ENCODE measurements at places on chromosomes 1 and 21.

- H3K27ac ChIP-seq: no peak overlapping the region
- H3K27me3 ChIP-seq: no peaks in the 10 kb centered on the region
- no peaks in the 10 kb centered on the region for H3K36me3 ChIP-seq
- no peak for DNase-seq
- H3K4me3 ChIP-seq: no peak overlapping the region
These were observed 53.3 kb downstream of the ZFYVE9 start for GRCh38 chr1:52195161-52195560.

DNA sequence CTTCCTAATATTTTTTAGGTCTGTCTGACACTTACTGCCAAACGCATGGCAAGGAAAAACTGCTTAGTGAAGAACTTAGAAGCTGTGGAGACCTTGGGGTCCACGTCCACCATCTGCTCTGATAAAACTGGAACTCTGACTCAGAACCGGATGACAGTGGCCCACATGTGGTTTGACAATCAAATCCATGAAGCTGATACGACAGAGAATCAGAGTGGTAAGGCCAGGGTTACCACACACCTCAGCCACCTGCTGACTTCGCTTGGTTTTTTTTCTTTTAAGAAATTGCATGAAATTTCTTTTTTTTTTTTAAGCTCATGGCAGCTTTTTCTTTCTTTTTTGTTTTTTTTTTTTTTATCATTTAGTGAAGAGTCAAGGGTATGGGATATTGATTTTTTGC, 17.2 kb downstream of the ATP1A1 start:
- H3K4me3 ChIP-seq: no peak overlapping the region
- no peaks in the 10 kb centered on the region for H3K27me3 ChIP-seq
- no peaks in the 10 kb centered on the region for H3K4me1 ChIP-seq
- DNase-seq: no peak

- peaks cover 6% of the 10 kb centered on the region for H3K4me1 ChIP-seq
- H3K4me3 ChIP-seq: no peak overlapping the region
- H3K36me3 ChIP-seq: peaks cover 2% of the 10 kb centered on the region
- no peaks in the 10 kb centered on the region for H3K27me3 ChIP-seq
These were observed 2.3 kb upstream of the AUNIP start for GRCh38 chr1:25861316-25862286.

- DNase-seq: no peak
- H3K27me3 ChIP-seq: no peaks in the 10 kb centered on the region
- no peaks in the 10 kb centered on the region for H3K36me3 ChIP-seq
- no peak overlapping the region for H3K27ac ChIP-seq
These were observed 12.6 kb upstream of the ADORA3 start for GRCh38 chr1:111516005-111516535.

GRCh38 chr1:203744075-203744972, 20.7 kb upstream of the LAX1 start:
- H3K27ac ChIP-seq: no peak overlapping the region
- H3K36me3 ChIP-seq: no peaks in the 10 kb centered on the region
- no peaks in the 10 kb centered on the region for H3K4me1 ChIP-seq

DNA sequence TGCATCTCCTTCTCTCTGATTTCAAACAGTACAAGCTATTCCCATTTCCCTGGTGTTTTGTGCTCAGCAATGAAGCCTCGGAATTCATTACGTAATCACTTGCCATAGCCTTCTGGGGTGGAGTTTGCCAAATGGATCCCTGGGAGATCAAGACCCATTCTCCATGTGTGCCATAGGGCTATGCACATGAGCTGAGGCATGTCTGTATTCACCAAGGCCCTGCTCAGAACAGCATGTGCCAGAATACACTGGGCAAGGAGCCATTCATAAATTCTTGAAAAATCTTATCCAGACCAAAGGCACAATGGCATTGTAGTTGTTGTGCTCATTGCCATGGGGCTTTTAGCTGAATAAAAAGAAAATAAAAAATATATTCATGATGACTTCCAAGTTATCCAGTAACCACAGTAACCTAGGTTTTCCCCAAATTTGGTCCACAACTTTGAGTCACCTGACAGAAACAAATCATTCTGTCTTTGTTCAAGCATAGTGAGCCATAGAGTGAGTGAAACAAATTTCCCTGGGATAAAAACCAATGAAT, 53.0 kb downstream of the CRB1 start:
- no peaks in the 10 kb centered on the region for H3K36me3 ChIP-seq
- H3K4me1 ChIP-seq: no peaks in the 10 kb centered on the region
- H3K27ac ChIP-seq: no peak overlapping the region
- H3K27me3 ChIP-seq: no peaks in the 10 kb centered on the region
- H3K4me3 ChIP-seq: no peak overlapping the region

- H3K36me3 ChIP-seq: no peaks in the 10 kb centered on the region
- H3K4me3 ChIP-seq: no peak overlapping the region
- peaks cover 7% of the 10 kb centered on the region for H3K4me1 ChIP-seq
- no peak overlapping the region for H3K27ac ChIP-seq
- no peak for DNase-seq
- H3K27me3 ChIP-seq: no peaks in the 10 kb centered on the region
These were observed 16.8 kb downstream of the PTPRC start for GRCh38 chr1:198655459-198656121.

DNA sequence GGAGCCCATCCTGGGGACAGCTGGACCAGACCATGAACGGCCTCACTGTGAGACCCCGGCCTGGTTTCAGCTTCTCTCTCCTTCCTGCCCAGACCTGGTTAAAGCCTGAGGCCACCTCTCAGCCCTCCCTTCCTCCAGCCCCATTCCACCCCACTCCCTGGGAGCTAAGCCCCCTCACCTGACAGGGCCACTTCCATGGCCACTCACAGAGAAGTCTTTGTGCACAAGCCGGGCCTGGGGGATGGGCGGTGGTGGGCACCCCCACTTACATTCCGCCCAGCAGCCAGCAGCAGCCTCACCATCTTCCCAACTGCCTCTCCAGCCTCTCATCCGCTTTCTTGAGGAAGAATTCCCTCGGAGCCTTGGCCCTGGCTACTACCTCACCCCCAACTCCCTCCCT, 40.4 kb downstream of the RHBG start:
- no peak overlapping the region for H3K4me3 ChIP-seq
- no peaks in the 10 kb centered on the region for H3K4me1 ChIP-seq
- H3K27ac ChIP-seq: no peak overlapping the region
- H3K27me3 ChIP-seq: peaks cover 82% of the 10 kb centered on the region
- DNase-seq: no peak
- H3K36me3 ChIP-seq: no peaks in the 10 kb centered on the region

GRCh38 chr1:21930080-21930571, 7.0 kb downstream of the HSPG2 start:
- no peak for DNase-seq
- H3K4me3 ChIP-seq: no peak overlapping the region
- peaks cover 3% of the 10 kb centered on the region for H3K36me3 ChIP-seq
- H3K4me1 ChIP-seq: peaks cover 15% of the 10 kb centered on the region
- H3K27me3 ChIP-seq: no peaks in the 10 kb centered on the region

DNA sequence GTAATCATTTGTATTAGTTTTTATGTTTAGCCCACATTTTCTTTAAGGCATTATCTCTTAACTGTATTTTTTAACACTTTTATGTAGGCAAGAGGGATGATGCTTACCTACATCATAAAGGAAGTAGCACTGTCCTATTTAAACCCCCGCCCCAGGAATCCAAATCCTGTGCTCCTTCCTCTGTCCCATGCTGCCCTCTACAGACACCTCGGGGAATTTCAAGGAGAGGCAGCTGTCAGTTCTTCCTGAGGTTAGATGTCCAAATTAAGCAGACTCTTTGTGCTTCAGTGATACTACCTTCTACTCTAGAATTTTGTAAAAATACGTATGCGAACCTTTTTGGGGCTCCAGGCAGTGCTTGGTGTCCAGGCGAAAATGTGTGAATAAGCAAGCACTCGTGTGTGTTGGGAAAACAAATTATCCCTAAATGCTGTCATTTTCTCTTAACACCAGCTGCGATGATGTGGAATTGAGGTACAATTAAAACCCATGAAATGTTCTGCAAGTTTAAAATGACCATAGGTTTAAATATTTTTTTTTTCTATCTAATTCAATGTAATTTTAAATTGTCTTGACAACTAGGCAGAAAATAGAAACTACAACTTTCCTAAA, 19.2 kb downstream of the CRCT1 start:
- peak; percentile 2 for DNase-seq
- no peak overlapping the region for H3K4me3 ChIP-seq
- no peaks in the 10 kb centered on the region for H3K4me1 ChIP-seq
- H3K36me3 ChIP-seq: no peaks in the 10 kb centered on the region

All from neuronal stem cell (in vitro differentiated cells).